NCI-H2227 treated with DMSO at 0.1 percent for 48 hours (cell line): ENCODE measurements at places on chromosomes 12 and 14.

DNA sequence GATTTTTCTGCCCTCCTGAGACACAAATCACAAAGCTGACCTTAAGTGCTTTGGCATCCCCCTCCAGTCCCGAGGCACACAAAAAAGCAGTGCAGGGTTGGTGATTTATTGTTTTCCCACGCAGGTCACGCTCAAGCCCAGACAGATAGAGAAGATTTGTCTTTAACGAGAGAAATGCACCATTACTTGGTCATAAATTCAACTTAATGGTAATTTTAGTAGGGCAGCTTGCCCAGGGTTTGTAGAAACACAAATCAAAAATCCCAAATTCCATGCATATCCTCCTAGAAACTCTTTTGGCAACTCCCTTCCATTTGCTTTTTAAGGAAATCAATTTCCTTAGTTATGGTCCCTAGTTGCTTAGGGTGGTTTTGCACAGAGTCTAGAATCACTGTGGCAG lies 132.6 kb downstream of the IGF1 start:
- no peak for DNase-seq

DNA sequence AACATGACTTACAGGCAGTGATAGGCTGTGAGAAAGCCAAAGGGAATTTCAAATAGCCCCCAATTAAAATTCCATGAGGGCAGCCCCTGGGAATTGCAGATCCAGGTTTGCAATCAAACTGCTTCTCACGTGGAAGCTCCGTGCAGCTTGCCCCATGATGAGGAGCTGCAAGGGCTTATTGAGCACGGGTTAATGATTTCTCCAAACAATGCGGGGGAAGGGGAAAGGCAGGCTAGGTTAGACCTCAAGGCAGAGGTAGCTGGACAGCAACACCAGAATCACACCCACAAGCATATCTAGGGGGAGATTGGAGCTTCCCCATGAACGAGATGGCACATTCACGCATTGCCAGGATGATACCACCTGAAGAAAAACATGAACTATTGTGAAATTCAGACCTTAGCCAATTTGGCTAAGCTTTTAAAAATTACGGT lies 5.0 kb upstream of the DUSP6 start:
- DNase-seq: no peak

- DNase-seq: no peak
Observed at GRCh38 chr14:82915381-82915780, 1381.7 kb upstream of the SEL1L start.

- no peak for DNase-seq
Observed at GRCh38 chr14:33198684-33199083, 260.0 kb downstream of the NPAS3 start.

GRCh38 chr12:112029301-112029700 lies 16.1 kb downstream of the ERP29 start:
- no peak for DNase-seq

DNA sequence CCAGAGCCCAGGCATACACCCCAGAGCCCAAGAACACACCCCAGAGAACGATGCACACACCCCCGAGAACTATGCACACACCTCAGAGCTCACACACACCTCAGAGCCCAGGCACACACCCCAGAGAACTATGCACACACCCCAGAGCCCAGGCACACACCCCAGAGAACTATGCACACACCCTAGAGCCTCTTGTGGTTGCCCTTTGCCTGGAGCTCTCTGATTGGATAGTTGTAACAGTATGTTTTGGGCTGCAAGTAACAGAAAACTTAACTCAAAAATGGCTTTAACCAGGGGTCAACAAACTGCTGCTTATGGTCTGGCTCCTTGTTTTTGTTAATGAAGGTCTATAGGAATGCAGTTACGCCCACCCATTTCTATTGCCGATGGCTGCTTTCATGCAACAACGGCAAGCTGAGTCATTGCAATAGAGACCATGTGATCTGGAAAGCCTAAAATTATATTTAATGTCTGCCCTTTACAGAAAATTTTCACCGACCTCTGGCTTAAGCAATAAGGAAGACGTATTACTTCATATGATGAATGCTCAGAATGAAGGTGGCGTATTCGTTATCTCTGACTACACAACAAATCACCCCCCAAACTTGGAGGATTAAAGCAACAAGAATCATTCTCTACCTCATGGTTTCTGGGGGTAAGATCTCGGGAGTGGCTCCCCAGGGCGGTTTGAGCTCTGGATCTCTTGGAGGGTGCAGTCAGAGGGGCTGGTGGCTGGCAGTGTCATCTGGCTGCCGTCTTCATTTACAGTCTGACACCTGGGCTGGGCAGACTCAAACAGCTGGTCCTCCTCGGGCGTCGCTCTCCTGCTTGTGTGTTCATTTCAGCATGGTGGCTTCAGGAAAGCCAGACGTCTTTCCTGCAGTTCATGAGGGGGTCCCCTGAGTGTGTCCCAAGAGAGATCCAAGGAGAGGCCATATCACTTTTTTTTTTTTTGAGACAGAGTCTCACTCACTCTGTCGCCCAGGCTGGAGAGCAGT lies 66.3 kb upstream of the NCOR2 start:
- DNase-seq: peak; percentile 22

DNA sequence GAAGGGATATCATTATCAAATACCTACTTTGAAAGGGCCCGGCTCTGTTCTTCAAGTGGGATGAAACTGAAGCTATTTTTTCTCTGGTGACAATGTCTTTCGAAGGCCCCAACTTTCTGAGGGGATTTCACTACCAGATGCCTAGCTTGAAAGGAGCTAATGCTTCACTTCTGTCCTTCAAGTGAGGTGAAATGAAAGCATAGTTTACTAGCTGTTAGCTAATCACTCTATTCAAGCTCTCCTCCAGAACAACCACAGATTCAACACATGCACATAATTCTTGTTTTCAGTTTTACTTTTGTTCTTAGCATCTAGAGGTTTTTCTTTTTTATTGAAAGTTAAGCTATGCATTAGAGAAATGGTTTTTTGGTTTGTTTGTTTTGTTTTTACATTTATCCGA lies 571.4 kb downstream of the NOVA1 start:
- no peak for DNase-seq

GRCh38 chr14:52033101-52033642 lies 35.7 kb downstream of the NID2 start:
- DNase-seq: no peak

DNA sequence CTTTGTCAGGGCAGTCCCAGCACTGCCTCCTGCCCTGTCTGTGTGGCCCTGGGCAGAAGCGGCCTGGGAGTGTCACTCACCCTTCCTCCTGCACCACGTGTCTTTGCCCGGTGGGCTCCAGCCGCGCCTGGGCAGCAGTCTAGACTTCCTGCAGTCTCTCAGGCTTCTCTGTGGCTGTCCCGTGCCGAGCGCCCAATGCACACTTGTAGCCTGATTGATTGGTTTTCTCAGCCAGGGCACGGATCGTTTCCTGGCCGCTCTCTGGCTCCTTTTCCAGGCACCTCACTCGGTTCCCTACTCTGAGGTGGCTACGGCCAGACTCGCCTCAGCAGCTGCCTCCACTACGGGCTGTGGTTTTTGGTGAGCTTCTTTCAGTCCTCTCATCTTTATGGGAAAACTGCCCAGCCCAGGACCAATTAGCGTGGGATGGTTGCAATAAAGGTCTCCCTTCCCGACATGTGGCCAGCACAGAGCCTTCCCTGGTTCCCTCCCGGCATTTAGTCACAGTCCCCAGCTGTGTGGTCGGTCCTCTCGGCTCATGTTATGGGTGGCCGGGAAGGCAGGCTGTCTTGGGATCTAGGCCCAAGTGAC lies 133.1 kb downstream of the CACNA1C start:
- no peak for DNase-seq

- peak; percentile 8 for DNase-seq
Observed at GRCh38 chr12:55931780-55932550, 1.0 kb downstream of the DGKA start.

DNA sequence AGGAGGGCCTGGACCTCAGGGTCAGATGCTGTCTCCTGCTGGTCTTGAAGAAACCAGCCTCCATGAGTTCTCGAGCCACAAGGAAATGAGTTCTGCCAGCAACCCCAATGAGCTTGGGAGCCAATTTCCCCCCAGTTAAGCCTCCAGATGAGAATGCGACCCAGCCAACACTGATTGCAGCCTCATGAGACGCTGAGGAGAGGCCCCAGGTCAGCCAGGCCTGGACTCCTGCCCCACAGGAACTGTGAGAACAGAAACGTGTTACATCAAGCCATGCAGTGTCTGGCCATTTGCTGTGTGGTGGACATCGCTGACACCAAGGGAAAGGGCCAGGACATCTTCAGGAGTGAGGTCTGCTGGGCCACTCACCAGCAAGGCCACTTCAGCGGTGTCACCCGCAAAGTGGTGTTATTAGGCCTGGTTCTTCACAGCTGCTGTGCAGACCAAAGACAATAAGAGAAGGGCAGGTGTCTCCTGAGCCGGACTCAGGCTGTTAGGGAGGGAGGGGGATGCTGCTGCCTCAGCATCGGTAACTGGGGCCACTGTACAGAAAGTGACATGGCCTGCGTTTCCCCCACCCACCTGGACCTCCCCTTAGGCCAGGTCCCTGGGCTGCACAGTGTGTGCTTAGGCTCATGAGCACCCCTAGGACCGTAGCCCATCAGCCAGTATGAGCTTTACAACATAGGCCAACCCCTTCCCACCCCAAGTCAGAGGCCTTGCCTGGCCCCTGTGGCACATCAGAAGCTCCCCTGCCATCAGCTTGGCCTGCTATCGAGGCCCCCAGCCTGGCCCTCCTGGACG lies 272.4 kb upstream of the RTL1 start:
- no peak for DNase-seq

- no peak for DNase-seq
Observed at GRCh38 chr12:52506858-52507715, 13.1 kb downstream of the KRT5 start.

DNA sequence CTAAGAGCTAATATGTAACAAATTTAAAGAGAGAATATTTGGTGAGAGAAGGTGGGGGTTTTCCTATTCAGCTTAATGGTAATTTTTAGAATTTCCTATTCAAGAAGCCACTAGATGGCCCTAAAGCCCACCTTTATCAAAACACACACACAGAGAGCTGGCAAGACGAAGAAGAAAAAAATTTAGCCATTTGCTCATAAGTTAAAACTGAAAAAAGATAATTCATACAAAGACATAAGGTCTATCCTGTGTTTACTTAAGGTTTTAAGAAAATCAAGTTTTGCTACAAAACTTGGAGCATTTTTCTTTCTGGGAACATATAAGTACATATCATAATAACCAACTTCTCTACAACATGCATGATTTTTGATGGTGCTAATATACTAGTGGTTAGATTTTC lies 46.8 kb upstream of the PCED1B start:
- peak; percentile 14 for DNase-seq

- no peak for DNase-seq
Observed at GRCh38 chr12:96687719-96688118, 198.3 kb downstream of the CFAP54 start.

GRCh38 chr12:82867762-82868500 lies 181.2 kb downstream of the TMTC2 start:
- no peak for DNase-seq

DNA sequence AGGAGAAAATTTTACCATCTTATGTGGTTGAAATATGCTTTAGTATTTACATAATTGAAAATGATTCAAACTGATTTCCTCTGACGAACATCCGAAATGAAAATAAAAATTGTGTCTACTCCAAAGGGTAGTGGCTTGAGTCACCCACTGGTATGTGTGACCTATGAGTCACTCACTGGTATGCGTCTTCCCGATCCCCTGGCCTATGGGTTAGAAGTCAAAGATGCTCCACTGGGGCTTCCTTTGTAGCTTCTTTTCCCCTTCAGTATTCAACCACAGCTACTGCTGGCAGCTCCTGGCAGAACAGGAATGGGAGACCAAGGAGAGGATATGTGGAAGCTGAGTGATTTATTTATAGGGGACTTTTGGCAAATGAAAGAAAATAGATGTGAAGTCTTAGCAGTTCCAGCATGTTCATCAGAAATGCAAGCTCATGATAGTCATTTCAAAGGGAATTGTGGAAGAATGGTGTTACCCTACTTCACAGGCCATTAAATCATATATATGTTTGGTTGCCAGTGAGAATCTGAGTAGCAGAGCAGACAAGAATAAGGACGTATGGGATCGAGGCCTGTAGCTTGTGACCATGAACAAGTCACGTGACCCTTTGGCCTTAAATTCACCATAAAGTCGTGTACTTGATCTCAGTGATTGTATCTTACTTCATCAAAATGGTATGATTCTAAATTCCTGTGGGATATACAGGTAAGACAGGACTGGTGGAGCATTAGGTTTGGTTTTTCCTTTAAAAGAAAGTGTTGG lies 108.3 kb downstream of the CRADD start:
- no peak for DNase-seq
